ENCODE measurements at places on chromosomes 2 and 18. TPM values are rescaled to one million over a fixed set of nuclear protein-coding genes. Genes with fewer than 3 reads are reported as not detected.

The OR6B2 gene
- not detected for total RNA-seq

DNA sequence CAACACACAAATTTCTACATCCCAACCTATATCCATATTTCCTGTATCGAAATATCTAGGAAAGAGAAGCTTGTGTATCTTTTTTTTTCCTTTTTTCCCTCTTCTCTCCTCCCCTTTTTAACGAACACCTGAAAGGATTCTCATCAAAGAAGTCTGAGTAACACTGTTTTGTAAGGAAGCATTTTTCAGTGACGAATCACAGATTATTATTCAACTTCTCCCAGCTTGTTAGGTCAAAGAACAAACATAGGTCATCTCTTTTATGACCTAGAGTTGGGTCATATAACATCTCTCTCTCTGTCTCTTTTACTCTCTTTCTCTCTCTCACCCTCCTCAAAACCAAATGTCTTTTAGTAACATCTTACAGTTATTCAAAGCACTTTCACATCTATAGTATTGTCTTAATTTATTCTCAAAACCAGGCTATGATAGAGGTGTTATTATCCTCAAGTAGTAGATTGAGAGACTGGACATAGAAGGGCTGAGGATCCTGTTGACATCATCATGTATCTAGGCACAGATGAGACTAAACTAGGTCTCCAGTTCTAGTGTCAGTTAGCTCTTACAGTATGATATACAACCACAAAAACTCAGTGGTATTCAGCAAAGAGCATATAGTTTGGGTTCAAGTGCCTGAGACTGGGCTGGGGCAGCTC is 80.1 kb upstream of the SPOPL start:
- H3K27ac ChIP-seq: peak overlapping the region; percentile 41
- peaks cover 41% of the 10 kb centered on the region for H3K4me1 ChIP-seq
- H3K27me3 ChIP-seq: no peaks in the 10 kb centered on the region
- no peak for DNase-seq
- H3K36me3 ChIP-seq: no peaks in the 10 kb centered on the region

DNA sequence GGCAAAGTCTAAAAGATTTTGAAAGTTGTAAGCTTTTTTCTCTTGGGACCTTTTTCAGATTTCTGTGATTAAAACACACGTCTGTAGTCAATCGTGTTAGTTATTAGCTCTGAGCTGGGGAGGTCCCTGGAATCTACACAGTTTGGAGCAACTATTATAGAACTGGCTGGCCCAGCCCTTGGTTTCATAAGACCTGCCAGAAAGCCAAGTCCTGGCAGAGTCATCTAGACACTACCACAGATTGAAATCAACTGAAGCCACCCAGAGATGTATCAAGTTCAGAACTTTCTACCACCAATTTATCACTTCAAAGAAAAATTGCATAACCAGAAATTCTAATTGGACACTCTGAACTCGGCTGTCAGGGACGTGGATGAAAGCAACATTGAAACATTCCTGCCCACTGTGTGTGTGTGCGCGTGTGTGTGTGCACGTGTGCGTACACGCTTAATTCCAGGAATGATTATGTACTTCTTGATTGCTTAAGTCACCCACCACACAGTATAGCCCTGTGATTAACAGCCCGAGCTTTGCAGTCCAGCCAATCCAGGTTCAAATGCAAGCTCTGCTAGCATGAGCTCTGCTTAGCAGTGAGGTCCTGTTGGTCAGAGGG is 126.3 kb downstream of the TPGS2 start:
- no peak for DNase-seq
- H3K4me3 ChIP-seq: no peak overlapping the region
- H3K27ac ChIP-seq: no peak overlapping the region
- H3K4me1 ChIP-seq: no peaks in the 10 kb centered on the region
- no peaks in the 10 kb centered on the region for H3K27me3 ChIP-seq

DNA sequence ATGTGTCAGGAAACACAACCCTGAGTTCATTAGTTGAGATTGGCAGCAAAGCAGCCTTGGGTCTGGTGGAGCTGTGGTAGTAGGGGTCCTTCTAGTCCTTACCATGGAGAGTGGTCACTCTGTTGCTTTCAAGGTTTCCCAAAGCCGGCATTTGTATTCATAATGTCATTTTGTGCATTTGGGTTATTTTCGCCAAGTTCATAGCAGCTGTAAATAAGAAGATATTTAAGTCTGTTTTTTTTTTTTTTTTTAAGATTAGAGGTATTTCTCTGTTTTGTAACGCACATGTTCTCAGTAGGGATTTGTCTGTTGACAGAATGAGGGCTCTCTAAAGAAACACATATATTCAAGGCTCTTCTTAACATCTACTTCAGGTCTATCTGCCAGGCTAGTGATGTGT is 114.1 kb downstream of the PRPF40A start:
- no peak overlapping the region for H3K4me3 ChIP-seq
- no peaks in the 10 kb centered on the region for H3K36me3 ChIP-seq
- H3K4me1 ChIP-seq: no peaks in the 10 kb centered on the region
- no peaks in the 10 kb centered on the region for H3K27me3 ChIP-seq
- H3K27ac ChIP-seq: no peak overlapping the region
